Activated CD8-positive, alpha-beta memory T cell treated with anti-CD3 and anti-CD28 coated beads for 48 hours (primary cell): ENCODE measurements at places on chromosomes 12 and 14.

- DNase-seq = no peak
Observed at GRCh38 chr12:124827588-124828184, 36.0 kb downstream of the SCARB1 start.

- DNase-seq = no peak
Observed at GRCh38 chr12:48197549-48197970, 5.5 kb downstream of the OR10AD1 start.

GRCh38 chr12:102167821-102168604 lies 29.6 kb downstream of the PMCH start:
- DNase-seq = no peak

- no peak for DNase-seq
Observed at GRCh38 chr12:121064116-121064515, 25.1 kb upstream of the OASL start.

DNA sequence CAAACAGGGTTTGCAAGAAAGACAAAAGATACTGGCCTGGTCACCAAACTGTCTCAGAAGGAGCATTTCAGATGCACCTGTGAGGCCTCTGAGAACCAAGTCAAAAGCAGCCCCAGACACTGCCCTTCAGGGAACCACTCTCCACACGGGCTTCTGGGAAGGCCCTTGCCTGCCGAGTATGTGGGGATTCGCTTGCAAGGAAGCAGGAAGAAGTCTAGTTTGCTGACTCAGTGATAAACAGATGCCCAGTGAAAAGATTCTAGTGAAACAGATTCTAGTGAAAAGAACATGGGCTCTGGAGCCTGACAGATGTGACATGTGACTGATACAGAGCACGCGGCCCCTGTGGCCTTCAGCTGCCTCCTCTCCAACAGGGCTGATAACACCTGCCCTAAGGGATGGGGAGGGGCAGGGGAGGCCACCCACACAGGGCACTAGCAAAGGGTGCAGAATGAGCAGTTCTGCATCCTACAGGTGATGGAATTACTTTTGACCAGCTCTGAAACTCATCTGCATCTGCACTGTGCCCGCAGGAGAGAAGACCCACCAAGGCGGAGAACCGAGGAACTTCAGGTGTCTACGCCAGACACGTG lies 19.1 kb downstream of the AMN start:
- DNase-seq = no peak

DNA sequence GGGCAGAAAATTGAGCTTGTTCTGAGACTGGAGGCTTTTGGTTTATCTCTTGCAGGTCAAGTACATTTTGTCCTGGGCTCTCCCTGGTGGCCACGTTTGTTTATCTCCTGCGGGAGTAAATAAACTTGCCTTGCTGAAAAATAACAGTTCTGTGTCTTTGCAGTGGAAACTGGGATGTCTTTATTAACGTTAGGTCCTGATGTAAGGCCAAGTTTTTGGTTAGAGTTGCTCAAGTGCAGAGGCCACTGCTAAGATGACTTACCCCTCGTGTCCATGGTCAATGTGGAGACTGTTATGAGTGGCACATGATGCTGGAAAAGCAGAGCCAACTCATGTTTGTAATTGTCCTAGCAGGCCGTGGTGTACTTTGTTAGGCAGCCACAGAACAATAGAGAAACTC lies 3.8 kb downstream of the PTPN11 start:
- no peak for DNase-seq

- no peak for DNase-seq
Observed at GRCh38 chr12:5581616-5582015, 149.7 kb downstream of the NTF3 start.

- DNase-seq = no peak
Observed at GRCh38 chr12:24964342-24964741, 15.4 kb upstream of the BCAT1 start.

DNA sequence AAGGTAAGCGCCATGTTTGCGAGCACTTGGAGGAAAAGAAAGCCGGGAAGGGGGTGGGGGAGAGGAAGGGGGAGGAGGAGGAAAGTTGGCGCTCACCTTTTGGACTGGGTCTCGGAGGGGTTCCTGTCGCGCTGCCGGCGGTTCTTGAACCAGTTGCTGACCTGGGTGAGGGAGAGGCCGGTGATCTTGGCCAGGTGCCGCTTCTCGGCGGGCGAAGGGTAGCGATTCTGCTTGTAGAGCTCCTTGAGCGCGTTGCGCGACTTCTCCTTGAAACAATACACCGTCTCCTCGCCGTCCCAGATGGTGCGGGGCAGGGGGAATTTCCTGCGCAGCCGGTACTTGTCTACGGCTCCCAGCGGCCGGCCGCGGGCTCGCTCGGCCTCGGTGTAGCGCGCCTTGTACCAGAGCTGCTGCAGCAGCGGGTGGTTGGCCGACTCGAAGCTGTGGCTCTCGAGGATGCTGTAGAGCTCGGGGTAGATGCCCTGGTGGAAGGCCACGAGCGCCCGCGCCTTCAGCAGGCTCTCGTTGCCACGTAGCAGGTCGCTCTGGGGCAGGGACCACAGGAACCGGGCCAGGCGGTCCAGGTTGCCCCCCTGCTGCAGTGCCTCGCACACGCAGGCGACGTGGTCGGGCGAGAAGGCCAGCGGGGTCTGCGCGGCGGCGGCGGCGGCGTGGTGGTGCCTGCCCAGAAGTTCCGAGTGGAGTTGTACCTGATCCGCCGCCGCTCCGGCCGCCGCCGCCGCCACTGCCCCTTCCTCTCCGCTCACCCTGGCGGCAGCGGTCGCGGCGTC lies 840 bp downstream of the SIX4 start:
- DNase-seq = no peak

DNA sequence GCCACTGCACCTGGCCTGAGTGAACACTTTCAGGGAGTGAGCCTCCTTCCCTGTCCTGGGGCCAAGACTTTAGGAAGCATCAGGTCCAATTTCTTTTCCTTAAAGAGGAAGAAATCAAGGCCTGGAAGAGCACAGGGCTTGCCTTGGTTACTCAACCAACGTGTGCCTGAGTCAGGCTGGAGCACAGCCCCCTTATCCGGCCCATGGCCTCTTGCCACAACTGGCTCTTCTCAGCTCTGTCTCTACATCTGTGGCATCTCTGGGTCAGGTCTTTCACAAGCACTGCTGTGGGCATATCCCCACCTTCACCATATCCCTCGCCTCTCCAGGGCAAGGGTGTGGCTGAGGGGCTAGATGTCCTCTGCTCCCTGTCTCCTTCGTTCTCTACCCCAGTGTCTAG lies 6.8 kb downstream of the MYH6 start:
- no peak for DNase-seq

GRCh38 chr12:116665666-116666304 lies 72.1 kb downstream of the SPRING1 start:
- no peak for DNase-seq

GRCh38 chr12:73308747-73309146 lies 1036.6 kb downstream of the TRHDE start:
- no peak for DNase-seq

DNA sequence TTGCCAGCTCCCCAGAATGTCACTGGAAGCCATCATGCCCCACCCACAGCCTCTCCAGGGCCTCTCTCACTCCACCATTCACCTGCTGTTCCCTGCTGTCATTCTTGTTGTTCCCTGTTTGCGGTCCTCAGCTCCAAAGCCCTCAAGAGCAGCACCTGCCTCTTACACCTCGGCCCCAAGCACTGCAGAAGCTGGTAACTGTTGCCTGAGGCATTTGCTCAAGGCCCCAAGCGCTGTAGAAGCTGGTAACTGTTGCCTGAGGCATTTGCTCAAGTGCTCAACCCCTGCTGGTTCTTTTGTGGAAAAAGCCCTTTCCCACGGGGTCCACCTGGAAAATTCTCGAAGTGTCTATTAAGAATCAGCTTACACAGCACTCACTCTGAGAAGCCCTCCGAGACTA lies 78.0 kb downstream of the ARL6IP4 start:
- DNase-seq = no peak

GRCh38 chr12:116879509-116880212 lies 1.6 kb downstream of the HRK start:
- DNase-seq = no peak

GRCh38 chr12:58435647-58436046 lies 484.7 kb downstream of the LRIG3 start:
- DNase-seq = no peak

DNA sequence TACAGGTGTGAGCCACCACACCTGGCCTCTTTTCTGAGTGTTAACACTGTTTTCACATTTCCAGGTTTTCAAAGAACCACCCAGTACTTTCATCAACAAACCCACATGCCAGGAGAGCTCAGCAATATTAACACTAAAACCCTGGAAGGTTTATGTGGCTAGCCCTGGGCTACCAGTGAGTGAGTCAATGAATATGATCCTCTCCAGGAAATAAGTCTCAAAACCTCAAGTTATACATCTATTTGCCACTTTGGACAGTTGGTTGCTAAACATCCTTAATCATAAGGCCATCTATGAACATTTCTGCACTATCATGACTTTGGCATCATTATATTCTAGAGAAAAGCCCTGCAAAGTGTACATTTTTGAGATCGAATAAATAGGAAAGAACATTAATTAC lies 6.3 kb upstream of the CDKL1 start:
- DNase-seq = no peak

GRCh38 chr12:49868952-49869815 lies 26.3 kb upstream of the BCDIN3D start:
- DNase-seq = no peak

DNA sequence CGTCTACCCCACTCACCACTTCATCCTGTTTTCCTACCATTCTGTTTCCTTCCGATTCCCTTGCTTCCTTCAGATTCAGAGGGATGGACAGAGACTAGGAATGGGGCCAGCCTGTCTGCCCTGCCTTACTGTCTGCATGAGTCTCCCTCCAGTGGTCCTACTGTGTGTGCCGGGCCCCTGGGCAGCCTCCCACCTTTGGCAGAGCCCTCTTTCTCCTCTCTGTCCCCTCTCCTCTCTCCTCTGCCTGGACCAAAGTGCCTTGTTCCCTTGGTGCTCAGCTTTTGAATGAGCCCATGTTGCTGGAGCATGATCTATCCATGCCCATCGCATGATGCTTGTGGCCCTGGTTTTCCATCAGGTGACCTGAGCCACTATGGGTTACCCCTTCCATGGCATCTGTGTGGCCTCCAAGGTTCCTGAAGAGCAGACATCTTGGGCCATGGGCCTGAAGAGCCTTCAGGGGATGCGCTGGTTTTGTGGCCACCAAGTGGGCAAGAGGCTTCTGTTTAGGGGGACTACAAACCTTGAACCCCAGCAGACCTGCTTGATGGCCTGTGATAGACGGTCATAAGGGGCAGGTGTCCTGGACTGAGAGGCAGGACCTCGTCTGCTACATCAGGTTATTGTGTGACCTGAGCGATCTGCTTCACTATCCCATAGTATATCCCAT lies 54.2 kb upstream of the BCL11B start:
- DNase-seq = no peak

- no peak for DNase-seq
Observed at GRCh38 chr12:131135786-131136538, 182.3 kb downstream of the ADGRD1 start.

DNA sequence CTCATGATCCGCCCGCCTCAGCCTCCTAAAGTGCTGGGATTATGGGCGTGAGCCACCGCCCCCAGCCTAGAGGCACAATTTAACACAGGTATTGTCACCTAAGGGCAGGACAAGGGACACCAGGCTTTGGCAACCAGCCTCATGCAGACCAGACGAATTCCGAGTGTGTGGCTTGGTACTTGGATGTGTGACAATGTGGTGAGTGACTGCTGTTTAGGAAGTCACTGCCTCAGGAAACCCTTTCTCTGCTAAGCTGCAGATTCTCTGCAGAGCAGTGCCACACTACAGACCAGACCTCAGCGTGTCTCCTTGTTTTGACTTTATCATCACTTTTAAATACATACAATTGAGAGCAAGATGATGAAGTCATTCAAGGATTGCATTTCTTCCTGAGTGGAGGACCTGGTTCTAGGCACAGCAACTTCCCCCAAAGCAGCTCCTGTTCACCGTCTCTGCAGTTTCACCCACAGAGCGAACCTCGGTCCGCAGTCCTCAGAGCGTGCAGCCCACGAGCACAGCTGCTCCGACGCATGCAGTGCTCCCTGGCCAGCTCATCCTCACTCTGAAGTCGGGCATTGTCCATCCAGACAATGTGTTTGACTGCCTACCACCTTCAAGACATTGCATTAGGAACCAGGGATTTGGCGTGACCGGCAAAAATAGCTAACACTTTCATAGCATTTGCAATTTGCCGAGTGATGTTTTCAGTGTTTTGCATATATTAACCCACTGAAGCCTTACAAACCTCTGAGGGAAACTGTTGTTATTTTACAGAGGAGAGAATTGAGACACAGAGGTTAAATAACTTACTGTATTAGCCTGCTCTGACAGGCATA lies 235.2 kb downstream of the CHST11 start:
- no peak for DNase-seq

DNA sequence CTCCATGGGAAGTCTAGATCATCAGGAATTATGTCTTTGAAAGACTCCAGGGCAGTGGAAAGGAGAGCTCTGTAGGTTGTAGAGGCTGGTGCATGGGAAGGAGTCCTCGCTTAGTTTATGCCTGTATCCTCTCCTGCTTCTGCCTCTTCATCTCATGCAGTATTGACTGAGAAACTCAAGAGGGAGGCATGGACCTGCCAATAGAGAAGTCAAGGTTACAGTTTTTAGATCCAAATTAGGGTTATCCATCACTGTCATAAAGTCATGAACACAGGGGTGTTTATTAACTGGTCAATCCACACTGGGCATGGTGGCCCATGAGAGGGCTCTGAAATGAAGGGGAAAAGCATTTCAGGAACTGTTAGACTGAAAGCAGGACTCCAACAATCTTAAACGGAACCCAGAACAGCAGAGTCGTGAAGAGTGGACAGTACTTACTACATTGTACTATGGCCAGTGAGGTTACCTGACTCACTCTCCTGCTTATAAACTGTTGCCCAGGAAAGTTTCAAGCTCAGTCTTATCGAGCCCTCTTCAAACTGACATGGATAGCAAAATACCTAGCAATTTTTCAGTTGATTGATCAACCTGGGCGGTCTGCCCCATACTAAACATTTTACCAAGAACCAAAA lies 30.1 kb upstream of the DHRS7 start:
- DNase-seq = no peak

GRCh38 chr14:82366803-82367202 lies 833.1 kb upstream of the SEL1L start:
- no peak for DNase-seq

GRCh38 chr14:68626386-68626785 lies 166.5 kb downstream of the ZFP36L1 start:
- no peak for DNase-seq

- DNase-seq = no peak
Observed at GRCh38 chr12:115632308-115632707, 645.2 kb downstream of the MED13L start.

- no peak for DNase-seq
Observed at GRCh38 chr12:89206390-89206789, 145.9 kb downstream of the DUSP6 start.

GRCh38 chr14:104262515-104263514 lies 124.4 kb downstream of the KIF26A start:
- no peak for DNase-seq

GRCh38 chr14:79443602-79444001 lies 767.7 kb downstream of the DIO2 start:
- DNase-seq = no peak

- DNase-seq = no peak
Observed at GRCh38 chr12:79618848-79619404, 71.8 kb downstream of the PAWR start.
